ENCODE measurements at places on chromosomes 1 and 21. TPM values are rescaled to one million over a fixed set of nuclear protein-coding genes. Genes with fewer than 3 reads are reported as not detected.

ERRFI1 gene
- 25.0 TPM for polyA plus RNA-seq

DNA sequence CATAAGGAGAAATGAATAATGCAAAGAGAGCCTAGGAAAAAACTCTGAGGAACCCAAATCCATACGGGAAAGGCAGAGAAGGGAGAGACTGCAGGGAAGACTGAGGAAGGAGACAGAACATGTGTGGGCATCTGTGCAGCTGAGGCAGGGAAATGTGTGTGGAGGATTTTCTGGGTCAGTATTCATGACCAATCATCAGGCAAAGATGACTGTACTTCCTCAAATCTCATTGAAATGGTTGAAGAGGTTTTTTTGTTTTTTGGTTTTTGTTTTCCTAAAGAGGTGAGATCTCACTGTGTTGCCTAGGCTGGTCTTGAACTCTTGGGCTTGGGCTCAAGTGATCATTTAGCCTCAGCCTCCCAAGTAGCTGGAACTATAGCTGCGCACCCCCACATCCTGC lies 15.7 kb downstream of the DIP2A start:
- no peak for DNase-seq

POU3F1 gene
- polyA plus RNA-seq, result not detected

ANKRD35 gene
- polyA plus RNA-seq, result 0.71 TPM

DNA sequence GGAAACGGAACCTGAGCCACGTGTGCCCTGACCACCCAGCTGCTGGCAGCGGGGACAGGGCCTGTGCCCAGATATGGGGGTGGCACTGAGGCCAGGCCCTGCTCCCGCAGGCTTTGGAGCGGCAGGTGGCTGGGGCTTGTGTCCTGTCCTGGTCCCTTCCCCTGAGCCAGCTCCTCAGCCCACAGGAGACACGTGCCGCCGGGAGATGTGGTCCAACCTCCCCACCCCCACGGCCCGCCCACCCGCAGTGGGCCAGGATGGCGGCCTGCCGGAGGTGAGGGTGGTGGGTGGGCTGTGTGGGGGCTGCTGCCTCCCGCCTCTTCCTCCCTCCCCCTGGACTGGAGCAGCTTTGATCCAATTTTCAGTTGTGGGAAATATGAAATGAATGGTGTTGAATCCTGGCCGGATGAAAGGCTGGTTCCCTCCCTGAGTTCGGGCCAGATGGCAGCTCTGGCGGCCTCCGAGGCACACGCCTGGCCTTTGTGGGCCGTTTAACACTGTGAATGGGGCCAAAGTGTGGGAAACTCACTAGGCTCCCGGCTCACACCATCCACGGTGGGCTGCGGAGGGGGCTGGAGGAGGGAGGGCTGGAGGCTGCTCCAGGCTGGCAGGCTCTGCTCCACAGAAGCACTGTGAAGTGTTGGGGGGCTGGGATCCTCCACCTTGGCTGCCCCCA lies 2.6 kb upstream of the HES5 start:
- DNase-seq, result no peak
